Stimulated activated CD4-positive, alpha-beta T cell treated with anti-CD3 and anti-CD28 coated beads, Interleukin-1b, Interleukin-23, amount 100 ng/mL, for 4 hours (primary cell): ENCODE measurements at places on chromosomes 7 and 10.

GRCh38 chr10:78750418-78750817 lies 318.3 kb upstream of the ZMIZ1 start:
- DNase-seq: no peak

DNA sequence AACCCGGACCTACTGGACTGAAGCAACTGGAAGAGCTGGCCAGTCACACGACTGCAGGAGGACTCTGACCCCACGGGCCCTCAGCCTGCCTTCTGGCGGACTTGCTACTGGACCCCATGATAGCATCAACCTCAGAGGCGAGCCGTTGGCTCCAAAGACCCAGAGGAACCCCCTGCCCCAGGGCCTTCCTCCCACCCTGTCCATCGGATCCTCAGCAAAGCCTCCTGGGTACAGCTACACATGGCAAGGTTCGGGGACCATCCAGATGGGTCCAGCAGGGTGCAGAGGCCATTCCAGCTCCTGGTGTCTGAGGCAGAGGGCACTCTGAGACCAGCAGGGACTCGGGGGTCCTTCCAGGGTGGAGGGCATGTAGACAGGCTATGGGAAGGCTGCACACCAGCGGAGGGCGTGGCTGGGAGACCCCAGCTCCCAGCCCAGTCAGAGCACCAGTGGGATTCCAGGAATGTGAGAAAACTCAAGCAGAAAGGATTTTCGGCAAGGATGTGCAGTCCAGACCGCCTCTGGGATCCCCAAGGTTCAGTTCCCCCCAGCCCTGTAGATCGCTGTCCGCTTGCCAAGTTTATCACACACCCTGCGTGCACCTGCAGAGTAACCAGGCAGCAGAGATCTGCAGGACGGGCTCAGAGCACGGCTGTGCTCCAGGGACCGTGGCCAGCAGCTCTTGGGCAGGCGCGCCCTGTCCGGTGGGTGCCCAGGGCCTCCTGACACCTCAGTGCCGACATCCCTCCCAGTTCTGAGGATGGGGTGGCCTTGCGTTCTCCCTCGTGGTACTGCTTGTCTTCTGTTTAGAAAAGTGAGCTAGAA lies 89.8 kb upstream of the PPP2R2D start:
- no peak for DNase-seq

DNA sequence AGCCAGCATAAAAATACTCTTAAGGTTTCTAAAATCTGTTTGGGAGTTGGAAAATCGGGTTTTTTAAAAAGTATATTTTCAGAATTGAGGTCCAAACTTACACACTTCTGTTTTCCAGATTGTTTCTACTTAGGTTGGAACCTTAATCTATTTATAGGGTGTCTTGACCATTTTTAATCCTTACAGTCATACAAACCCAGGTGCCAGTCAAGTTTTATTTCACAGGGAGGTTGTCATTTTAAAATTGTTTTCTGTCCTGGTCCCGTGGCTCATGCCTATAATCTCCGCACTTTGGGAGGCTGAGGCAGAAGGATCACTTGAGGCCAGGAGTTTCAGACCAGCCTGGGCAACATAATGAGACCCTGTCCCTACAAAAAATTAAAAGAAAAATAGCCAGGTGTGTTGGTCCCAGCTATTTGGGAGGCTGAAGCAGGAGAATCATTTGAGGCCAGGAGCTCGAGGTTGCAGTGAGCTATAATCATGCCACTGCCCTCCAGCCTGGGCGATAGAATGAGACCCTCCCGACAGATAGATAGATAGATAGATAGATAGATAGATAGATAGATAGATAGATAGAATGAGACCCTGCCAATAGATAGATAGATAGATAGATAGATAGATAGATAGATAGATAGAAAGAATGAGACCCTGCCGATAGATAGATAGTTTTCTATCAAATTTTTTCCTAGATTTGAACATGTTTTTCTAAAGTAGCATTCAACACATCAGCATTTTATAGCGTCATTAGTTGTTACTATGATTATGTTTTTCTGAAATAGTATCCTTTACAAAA lies 47.3 kb upstream of the NCF1 start:
- no peak for DNase-seq

GRCh38 chr7:73487486-73487885 lies 34.6 kb downstream of the BAZ1B start:
- no peak for DNase-seq

DNA sequence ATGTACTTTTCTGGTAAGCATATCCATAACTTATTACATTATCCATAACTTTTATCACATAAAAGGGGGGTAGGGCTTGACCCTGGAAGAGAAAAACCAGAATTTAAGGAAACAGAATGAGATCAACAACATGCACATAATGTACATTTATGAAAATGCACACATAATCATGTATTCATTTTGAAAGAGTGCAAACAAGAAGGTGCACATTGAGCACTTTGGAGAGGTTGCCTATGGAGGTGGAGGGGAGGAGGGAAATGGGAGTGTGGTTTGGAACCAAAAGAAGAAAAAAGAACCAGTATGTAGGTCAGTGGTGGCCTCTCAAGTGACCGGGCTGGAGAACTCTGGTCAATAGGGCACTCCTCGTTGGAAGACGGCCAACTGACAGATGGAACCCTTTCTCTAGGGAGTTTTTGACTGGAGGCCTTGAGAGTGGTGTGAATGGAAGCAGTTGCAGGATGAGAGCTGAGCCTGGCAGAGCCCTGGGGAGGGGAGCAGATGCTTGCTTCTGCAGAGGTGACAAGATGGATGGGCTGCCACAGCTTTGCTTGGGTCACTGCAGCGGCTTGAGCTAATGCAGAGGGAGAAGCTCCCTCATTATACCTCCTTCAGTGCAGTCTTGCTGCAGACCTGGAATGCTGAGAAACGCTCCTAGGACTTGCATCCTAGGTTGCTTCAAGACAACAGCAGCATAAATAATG lies 192.7 kb downstream of the SEC23IP start:
- no peak for DNase-seq

DNA sequence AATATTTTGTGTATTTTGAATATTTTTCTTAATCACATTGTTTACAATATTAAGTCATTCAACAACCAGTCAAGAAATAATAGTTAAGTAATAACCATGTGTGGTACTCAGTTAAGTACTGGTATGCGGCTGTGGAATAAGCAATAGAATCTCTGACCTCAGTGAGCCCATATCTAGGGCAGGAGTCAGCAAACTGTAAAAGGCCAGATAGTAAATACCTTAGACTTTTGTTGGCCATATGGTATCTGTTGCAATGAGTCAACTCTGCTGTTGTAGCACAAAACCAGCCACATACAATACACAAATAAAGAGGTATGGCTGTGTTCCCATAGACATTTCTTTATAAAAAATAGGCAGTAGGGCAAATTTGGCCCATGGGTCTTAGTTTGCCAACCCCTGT lies 311.6 kb upstream of the SEMA3A start:
- no peak for DNase-seq

DNA sequence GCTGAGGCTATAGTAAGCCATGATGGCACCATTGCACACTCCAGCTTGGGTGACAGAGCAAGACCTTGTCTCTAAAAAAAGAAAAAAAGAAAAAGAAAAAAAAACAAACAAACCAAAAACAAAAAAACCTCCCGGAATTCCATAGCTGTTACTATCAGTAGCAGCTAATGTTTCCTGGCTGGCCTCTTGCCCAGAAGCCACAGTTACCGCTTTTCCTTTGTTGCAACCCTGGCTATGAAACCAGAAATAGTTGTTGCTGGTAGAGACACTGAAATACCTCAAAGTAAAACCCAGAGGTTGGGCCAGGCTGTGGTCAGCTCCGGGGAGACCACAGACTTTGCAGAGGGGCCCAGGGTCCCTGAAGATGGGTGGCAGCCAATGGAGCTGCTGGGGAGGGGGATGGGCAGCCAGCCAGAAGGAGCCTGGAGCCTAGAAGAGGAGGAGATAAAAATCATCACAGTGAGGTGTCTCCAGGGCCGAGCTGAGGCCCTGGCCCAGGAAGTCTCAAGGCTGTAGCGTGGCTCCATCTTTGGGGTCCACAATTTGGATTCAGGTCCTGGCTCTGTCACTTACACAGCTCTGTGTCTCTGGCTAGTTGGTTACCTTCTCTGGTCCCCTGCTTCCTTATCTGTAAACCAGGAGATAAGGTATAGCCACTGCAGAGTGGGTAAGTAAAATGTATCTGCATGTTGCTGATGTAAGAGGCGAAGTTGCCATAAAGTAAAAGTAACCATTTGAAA lies 3.4 kb upstream of the CHST12 start:
- DNase-seq: no peak

DNA sequence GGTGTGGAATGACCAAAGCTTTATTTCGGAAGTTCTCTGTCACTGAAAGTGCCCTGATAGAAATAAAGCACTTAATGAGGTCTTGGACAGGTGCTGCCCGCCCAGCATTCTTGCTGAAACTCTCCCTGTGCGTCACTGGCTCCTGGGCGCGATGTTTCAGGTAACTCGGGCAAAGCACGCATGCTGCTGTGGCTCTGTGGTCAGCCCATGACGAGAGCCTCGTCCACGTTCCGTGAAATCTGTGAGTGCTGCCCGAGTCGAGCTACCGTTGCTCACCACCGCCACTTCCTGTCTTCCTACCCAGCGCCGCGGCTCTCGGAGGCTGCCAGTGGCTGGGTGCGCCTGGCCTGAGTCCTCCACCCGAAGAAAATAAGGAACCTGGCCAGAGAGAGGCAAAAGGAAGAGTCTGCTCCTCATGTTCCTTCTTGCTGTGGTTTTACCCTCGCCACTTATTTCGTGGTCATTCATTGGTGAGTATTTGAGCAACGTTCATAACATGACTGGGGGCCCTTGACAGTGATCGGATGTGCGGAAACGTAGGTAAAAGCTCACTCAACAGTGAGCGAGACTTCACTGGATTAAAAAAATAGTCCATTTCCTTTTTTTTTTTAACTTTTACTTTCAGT lies 95.5 kb downstream of the MAP3K8 start:
- peak; percentile 44 for DNase-seq

DNA sequence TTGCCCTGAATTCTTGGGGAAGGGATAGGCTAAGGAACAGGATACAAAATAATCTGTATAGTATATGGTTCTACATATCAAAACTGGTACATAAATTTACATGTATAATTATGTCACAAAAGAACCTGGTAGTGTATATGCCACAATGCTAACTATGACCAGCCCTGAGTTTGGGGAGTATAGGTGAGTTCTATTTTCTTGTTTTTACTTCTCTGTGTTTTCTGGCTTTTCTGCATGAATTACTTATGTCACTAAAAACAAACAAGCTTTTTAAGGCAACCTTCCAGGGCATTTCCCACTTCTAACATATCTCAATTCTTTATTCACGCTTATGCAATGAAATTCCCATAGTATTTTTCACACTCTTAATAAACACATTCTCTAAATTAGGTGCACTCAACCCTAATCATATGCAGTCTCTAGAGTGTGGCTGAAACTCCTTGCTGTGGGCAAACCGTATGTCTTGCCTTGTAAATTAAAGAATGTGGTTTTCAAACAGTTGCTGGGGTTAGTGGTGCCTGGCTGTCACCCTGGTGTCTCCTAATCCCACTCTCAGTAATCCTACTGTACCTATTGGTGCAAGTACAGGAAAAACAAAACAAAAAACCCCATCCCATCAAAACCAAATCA lies 14.0 kb upstream of the INSIG1 start:
- DNase-seq: no peak

GRCh38 chr10:35340975-35341374 lies 4.7 kb downstream of the CCNY start:
- no peak for DNase-seq

GRCh38 chr7:105647591-105647990 lies 66.3 kb upstream of the EFCAB10 start:
- DNase-seq: no peak

DNA sequence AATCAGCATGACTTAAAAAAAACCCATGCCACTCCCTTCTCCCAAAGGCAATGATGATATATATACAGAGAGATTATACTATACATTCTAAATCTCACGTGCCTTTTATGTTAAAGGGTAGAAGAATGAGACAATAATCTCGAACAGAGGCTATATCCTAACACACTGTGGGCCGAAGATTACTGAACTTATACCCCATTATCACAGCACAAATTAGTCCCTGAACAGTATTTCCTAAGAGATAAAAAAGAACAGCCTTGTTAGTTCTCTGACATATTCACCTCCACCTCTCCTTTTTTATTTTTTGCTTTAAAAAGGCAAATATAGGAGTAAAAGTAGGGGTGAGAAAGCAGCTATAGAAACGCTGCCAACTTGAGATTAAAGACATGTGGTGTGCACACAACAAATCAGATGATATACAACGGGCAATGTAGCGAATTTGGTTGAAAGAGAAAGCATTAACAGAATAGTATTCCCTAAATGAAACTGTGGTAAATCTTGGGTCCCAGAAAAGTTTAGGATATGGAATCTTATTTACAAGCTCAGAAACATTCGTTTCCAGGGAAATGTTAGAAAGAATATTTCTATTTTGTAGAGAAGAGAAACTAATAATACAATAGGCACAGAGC lies 69.5 kb downstream of the JMJD1C start:
- DNase-seq: no peak

- DNase-seq: no peak
Observed at GRCh38 chr10:6114805-6115341, 26.0 kb downstream of the RBM17 start.

- peak; percentile 23 for DNase-seq
Observed at GRCh38 chr10:22682237-22683139, 31.9 kb downstream of the PIP4K2A start.

GRCh38 chr10:59319854-59320253 lies 42.5 kb downstream of the FAM13C start:
- no peak for DNase-seq

GRCh38 chr10:110429301-110429700 lies 68.4 kb upstream of the DUSP5 start:
- DNase-seq: no peak

- DNase-seq: no peak
Observed at GRCh38 chr10:9792181-9792580, 1225.5 kb upstream of the CELF2 start.

DNA sequence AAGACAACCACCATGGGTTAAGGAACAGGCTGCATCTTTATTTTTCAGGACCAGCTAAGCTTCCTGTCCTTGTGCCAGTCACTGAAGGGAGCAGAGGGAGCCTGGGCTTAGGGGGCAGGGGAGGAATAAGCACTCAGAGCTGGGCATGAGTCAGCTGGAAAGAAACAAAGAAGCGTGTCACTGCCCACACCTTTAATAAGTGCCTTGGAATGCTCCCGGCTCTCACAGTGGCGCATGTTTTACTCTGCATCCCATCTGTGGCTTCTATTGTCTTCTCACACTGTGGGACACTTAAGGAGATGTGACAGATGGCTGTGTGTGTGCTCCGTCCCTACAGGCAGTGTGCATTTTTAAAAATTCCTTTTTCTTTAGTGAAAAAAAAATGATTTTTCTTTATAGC lies 71.7 kb downstream of the MTURN start:
- no peak for DNase-seq

DNA sequence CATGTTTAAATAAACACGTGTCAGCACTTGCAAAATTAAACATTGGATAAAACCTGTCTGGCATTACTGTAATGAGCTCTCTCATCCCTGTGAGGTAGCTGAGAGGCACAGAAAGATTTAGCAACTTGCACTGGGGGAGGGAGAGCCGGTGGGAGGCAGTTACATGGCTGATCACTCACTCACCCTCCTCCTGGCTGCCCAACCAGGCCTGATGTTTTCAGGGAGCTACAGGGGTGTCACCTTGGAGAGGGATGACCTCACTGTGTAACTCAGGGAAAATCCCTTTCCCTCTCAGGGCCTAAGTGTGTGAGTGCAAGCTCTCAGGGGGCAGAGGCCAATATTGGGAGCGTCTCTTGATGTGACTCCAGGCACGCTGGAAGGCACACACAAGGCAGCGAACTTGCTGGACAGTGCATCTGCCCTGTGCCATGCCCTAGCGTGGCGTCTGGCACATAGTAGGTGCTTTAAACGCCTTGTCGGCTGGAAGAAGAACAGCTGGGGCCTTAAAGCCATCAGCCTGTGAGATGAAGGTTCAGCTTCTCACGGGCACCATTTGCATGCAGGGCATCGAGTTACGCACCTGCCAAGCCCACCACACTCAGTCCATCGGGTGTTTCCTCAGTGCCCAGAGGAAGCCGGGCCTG lies 51.1 kb downstream of the ELFN1 start:
- no peak for DNase-seq
